ENCODE measurements at places on chromosomes 1 and 21.

- DNase-seq: no peak
Measured at GRCh38 chr1:216379441-216379840, 43.8 kb downstream of the USH2A start.

- DNase-seq: no peak
Measured at GRCh38 chr1:232937741-232938375, 12.6 kb upstream of the NTPCR start.

- no peak for DNase-seq
Measured at GRCh38 chr1:168476588-168477385, 67.0 kb downstream of the XCL2 start.

- no peak for DNase-seq
Measured at GRCh38 chr1:62068978-62069377, 125.7 kb upstream of the L1TD1 start.

- peak; percentile 28 for DNase-seq
Measured at GRCh38 chr21:26846036-26846931, 1.1 kb upstream of the ADAMTS1 start.

- no peak for DNase-seq
Measured at GRCh38 chr1:203480084-203480483, 4.5 kb downstream of the PRELP start.

Measured in activated CD4-positive, alpha-beta T cell treated with anti-CD3 and anti-CD28 coated beads for 36 hours (primary cell).